ENCODE measurements at places on chromosomes 4 and X.

- no peak for DNase-seq
These were observed 694.4 kb upstream of the POU3F4 start for GRCh38 chrX:82813671-82814078.

- DNase-seq: peak; percentile 37
These were observed 4.0 kb downstream of the C4orf46 start for GRCh38 chr4:158667651-158668198.

DNA sequence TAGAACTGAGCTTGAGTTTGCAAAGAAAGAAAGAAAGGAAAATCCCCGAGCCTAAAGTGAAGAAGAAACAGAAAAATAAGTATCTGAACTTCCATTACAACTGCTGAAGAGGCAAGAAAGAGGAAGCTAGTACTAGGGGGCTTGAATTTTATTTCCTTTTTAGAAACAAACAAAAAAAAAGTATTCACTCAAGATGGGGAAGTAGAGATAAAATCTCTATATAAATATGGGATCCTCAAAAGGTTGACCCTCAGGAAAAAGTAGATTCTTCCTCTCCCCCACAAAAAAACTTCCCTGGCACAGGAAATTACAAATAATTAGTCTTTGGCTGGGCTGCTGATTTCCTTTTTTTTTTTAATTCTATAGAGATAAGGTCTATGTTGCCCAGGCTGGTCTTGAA, 16.0 kb downstream of the LRBA start:
- no peak for DNase-seq

- no peak for DNase-seq
These were observed 64.9 kb downstream of the PRSS12 start for GRCh38 chr4:118287711-118288451.

- DNase-seq: no peak
These were observed 67.1 kb upstream of the PRKG2 start for GRCh38 chr4:81282131-81282530.

- no peak for DNase-seq
These were observed 104.6 kb downstream of the TNIP2 start for GRCh38 chr4:2651546-2651945.

GRCh38 chr4:137640156-137640837, 108.0 kb upstream of the PCDH18 start:
- DNase-seq: no peak

DNA sequence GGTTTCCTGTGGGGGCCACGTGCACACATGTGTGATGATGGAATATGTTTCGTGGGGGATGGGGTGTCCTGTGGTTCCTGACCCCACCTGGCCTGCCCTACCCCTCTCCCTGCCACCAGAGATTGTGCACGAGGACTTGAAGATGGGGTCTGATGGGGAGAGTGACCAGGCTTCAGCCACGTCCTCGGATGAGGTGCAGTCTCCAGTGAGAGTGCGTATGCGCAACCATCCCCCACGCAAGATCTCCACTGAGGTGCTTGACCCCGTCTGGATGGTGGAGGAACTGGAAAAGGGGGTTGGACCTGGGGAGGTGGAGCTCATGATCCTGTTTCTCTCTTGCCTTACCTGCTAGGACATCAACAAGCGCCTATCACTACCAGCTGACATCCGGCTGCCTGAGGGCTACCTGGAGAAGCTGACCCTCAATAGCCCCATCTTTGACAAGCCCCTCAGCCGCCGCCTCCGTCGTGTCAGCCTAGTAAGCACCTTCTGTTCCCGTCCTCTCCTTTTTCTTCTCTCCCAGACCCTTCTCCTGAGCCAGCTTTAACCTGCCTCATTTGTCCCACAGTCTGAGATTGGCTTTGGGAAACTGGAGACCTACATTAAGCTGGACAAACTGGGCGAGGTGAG, 5.9 kb downstream of the CDK16 start:
- DNase-seq: no peak

DNA sequence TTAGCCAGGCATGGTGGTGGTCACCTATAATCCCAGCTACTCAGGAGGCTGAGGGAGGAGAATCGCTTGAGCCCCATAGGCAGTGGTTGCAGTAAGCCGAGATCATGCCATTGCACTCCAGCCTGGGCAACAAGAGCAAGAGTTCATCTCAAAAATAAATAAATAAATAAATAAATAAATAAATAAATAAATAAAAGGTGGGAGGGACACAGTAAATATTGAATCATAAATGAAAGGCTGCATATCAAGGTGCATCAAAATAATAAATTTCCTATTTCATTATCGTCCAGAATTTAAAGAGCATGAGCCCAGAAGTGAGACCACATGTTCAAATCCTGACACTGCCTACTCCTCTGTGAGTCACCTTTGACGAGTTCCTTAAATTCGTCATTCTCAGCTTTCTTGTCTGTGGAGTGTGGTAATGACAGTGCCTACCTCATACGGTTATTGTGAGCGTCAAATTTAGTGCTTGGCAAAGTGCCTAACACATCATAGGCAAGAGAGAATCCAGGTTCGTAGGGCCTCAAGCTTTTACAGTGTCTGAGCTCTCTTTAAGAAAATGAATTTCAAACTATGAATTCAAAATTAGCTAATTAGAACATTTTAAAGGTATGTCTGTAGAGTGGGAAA, 49.9 kb downstream of the IL15 start:
- DNase-seq: no peak

DNA sequence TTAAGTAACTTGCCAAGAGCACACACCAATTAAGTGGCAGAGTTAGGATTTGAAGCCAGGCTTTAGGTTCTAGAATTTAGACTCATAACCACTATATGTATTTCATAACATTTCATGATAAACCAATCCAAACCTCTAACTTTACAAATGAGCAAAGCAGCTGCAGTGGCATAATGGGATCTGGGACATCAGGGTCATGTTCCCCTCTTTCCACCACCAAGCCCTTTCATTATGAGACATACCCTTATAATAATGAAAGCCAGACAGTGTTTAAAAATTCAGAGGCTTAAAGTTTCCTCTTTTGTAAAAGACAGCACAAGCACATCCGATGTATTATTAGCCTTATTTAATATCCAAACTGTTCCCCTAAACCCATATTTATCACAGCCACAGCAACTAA, 28.3 kb upstream of the AMELX start:
- no peak for DNase-seq

- peak; percentile 29 for DNase-seq
These were observed 96.5 kb upstream of the MAOA start for GRCh38 chrX:43559644-43560043.

DNA sequence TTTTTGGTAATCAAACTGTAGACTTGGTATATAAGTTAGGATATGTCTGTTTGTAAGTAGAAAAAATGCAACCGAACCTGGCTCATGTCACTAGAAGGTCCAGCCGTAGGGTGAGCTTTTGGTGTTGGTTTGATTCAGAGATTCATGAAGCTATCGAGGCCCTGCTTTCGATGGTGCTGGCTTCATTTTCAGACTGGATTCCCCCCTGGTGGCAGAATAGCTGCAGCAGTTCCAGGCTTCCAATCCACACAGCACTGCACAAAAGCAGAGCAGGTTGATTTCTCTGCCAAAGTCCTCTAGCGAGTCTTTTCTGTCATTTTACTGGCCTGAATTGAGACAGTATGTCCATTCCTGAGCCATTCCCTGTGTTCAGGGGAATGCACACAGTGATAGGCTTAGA, 33.1 kb downstream of the PDK3 start:
- DNase-seq: no peak

GRCh38 chr4:165359506-165359905, 19.3 kb upstream of the CPE start:
- no peak for DNase-seq

DNA sequence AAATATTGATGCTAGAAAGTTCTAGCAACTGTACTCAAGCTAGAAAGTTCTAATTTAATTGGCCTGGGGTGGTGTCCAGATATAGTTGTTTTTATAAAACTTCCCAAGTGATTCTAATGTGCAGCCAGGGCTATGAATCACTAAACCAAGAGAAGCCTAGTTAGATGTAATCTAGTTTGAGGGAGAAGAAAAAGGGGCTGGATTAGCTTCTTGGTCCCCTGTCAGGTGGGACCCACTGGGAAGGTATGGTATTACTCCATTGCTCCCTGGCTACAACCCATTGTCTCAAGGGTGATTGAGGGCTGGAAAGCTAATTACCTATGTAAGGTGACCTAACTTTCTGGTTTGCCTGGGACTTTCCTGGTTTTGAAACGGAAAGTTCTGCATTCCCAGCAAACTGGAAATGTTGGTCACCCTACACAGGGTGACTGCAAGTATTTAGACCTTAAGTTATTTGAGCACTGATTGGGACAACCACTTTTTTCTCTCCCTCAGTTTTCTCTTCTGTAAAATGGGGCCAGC, 23.9 kb upstream of the MSN start:
- no peak for DNase-seq

- DNase-seq: no peak
These were observed 57.6 kb downstream of the N4BP2 start for GRCh38 chr4:40114206-40114605.

DNA sequence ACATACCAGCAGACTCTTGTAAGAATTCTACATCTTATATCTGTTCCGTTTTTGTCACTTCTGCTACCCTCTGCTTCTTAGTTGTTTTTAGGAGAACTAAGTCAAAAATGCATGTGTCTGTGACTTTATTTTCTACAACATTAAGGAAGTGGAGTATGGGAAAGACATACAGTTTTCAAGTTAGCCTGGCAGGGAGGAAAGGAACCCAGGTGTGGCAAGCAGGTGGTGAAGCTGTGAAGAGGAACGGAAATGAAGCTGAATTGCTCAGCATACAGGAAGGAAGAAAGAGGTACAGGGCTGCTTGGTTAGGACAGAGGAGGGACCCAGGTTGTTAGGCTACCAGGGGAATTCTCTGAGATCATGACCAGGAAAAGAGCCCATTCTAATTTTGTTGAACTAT, 9.4 kb downstream of the GPRIN3 start:
- DNase-seq: peak; percentile 75

DNA sequence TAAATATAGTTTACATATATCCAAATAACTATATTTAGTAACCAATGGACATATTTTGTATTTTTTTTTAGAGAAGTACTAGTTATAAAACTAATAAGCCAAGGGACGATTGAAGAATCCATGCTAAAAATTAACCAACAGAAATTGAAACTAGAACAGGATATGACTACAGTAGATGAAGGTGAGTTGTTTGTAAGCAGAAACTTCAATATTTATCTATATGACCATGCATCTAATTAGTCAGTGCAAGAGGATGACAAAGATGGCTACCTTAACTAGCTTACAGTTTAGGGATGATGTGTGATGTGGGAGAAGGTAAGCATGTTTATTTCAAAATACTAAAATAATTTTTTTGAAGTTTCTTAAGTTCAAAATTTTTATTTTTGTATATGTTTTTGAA, 57.7 kb downstream of the HPGDS start:
- no peak for DNase-seq

GRCh38 chrX:119942831-119943184, 743 bp downstream of the NKAP start:
- DNase-seq: no peak

- DNase-seq: no peak
These were observed 12.5 kb downstream of the GRXCR1 start for GRCh38 chr4:42904986-42905385.

DNA sequence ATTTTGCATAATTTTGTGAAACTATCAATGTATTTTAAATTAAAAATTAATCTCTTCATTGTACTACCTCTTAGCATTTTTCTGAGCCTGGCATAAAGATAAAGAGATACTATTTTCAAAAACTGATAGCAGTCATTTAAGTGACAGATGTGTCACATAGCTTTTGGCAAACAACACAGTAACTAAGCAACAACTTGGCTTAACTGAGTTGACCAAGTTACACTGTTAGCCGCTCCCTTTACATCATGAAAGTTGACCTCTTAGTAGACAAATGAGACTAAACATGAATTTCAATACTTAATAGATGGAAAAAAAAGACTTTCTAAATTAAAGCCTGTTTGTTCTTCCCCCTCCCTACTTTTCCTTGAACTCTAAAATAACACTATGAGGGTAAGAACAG, 62.0 kb downstream of the ATP8A1 start:
- DNase-seq: no peak

- no peak for DNase-seq
These were observed 653.8 kb upstream of the CPEB2 start for GRCh38 chr4:14348506-14348905.

- no peak for DNase-seq
These were observed 69.8 kb upstream of the SMARCA5 start for GRCh38 chr4:143443728-143444127.

DNA sequence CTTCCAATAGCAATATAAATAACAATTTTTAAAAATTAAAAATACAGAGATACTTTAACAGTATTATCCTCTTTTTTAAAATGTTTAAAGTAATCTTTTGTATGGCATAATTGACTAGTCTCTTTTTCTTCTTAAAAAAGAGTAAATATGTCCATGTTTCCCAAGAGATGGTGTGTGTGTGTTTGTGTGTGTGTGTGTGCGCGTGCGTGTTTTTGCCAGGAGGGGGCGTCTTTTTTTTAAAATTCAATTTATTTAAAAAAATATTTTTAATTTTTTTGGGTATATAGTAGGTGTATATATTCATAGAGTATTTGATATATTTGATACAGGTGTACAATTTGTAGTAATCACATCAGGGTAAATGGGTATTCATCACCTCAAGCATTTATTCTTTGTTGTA, 1073.7 kb downstream of the PCDH7 start:
- no peak for DNase-seq

- no peak for DNase-seq
These were observed 481.3 kb upstream of the ADGRL3 start for GRCh38 chr4:60718874-60719273.

GRCh38 chr4:107760281-107760947, 40.4 kb upstream of the PAPSS1 start:
- DNase-seq: no peak

DNA sequence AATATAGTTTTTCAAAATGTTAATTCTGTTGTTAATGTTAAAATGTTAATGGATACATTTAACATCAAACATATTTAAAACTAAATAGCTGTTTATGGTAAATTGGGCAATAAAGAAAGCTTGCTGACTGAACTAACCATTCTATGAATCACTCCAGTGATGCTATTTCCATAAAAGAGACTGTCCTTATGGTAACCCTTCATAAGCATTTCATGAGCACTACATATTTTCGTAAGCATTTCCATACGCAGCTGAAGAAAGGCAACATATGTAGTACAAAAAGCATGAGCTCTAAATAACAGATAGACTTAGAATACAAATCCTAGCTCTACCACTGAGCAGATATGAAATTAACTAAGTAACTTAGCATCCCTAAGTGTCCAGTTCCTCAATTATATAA, 188.9 kb downstream of the COL25A1 start:
- no peak for DNase-seq

DNA sequence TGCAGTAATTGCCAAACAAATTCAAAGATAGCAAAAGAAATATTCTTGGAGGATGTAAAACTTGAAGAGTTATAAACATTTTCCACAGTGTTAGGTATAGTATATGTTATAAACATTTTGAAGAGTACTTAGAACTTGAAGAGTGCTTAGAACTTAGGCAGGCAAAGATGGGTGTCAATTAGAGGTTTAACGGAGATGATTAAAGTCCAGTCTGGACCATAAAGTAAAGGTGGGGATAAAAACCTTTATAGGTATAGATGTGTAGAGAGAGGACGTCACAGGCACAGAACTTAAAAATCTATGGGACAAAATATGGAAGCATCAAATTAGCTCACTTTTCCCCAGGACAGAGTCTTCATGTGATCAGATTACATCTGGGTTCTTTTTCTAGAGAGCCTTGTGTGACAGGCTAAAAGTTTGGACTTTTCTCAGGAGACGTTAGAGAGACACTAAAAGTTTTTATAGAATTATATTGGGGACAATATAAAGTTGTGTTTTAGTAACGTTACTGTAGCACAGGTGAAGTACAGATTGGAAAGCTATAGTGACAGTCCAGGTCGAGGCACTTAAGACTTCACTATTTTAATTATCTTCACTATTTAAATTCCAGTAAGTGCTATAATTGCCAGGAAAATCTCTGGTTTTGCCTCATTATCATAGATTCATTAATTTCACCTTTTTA, 13.3 kb upstream of the MAD2L1 start:
- no peak for DNase-seq

GRCh38 chr4:57309658-57310057, 199.5 kb upstream of the IGFBP7 start:
- no peak for DNase-seq

All from activated CD4-positive, alpha-beta T cell treated with anti-CD3 and anti-CD28 coated beads, Interleukin-2, Interleukin-4, amounts not matched to agents 100 ng/mL and 50 ng/mL, durations not matched to agents 16 hours and 8 hours (primary cell).